ENCODE measurements at places on chromosomes 11 and 22.

- no peak for DNase-seq
Measured at GRCh38 chr11:47377571-47378009, 757 bp downstream of the SPI1 start.

DNA sequence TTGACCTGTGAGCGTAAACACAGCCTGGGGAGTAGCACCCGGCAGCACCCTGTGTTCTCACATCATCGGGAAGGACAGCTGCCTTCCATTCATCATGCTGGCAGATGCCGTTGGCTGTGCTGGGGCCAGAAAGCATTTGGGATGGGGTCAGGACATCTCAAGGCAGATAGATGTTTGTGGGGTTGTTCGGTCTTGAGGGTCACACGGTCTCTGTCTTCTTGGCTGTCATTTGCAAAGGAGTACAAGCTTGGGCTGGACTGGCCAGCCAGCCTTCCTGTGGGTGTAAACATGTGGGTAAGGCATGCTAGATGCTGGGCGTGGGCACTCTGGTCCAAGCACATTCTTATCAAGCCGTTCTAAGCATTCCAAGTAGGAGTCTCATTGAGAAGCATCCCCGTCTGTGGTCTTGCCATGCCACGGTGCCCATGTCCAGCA is 81.4 kb downstream of the TBC1D22A start:
- DNase-seq: no peak

GRCh38 chr11:47688991-47689390 is 26.2 kb downstream of the AGBL2 start:
- no peak for DNase-seq

DNA sequence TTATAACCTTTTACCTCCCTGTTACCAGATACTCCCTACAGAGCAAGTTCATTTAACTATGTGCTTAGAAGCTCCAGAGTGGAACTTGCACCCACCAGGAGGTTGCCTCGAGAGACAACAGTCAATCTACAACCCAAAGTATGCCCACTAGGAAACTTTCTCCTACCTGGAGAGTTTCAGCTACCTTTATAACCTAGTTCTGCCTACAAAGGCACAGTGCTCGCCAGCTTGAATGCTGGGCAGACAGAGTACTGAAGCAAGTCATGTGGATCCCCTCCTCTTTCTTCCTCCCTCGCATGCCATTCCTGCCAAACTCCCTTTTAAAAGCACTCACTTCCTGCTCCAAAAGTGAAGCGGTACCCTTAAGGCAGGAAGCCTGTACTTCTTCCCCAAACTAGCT is 258.9 kb downstream of the SWAP70 start:
- no peak for DNase-seq
